MCF 10A (cell line): ENCODE measurements at places on chromosomes 12 and 14.

DNA sequence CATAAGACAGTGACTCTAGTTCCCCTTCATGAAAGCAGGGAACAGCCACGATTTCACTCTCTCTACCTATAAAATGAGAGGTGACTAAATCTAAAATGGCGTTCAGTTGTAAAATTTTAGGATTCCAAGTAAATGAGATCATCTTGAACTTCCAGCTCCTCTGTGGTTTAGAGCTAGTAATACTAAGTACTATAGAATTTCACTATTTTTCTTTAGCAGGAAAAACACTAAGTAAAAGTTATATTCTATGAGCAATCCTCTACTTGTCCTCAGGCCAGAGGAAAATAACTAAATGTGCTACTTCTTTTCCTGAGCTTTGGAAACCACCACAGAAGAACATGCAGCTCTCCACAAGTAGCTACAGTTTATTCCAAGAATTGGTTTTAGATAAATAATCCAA, 55.6 kb downstream of the NIN start:
- H3K27ac ChIP-seq = peak overlapping the region; percentile 94
- H3K4me1 ChIP-seq = peaks cover 37% of the 10 kb centered on the region
- H3K36me3 ChIP-seq = peaks cover 37% of the 10 kb centered on the region
- peak; percentile 66 for DNase-seq
- no peaks in the 10 kb centered on the region for H3K27me3 ChIP-seq

DNA sequence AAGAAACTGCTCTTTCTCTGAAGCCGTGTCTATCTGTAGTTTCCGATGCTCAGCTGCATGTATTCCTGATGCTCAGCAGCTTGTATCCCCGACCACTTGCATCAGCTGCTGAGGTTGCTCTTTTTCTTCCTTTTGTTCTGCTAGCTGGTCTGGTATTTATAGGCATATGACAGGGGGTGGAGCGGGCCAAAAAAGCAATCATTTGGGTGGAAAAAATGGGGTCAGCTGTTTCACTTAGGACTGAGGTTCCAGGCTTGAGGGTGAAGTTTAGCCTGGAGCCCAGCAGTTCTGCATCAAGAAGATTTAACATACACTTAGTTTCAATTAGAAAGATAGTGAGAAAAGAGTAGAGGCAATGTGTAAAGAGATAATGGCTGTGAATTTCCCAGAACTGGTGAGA, 23.6 kb upstream of the AMN1 start:
- no peak overlapping the region for H3K4me3 ChIP-seq
- no peak overlapping the region for H3K27ac ChIP-seq
- no peaks in the 10 kb centered on the region for H3K27me3 ChIP-seq
- H3K4me1 ChIP-seq = peaks cover 18% of the 10 kb centered on the region
- H3K36me3 ChIP-seq = no peaks in the 10 kb centered on the region

GRCh38 chr14:101225157-101226152, 321.9 kb upstream of the RTL1 start:
- no peaks in the 10 kb centered on the region for H3K36me3 ChIP-seq
- H3K4me3 ChIP-seq = no peak overlapping the region
- no peak overlapping the region for H3K27ac ChIP-seq
- peaks cover 24% of the 10 kb centered on the region for H3K27me3 ChIP-seq
- no peaks in the 10 kb centered on the region for H3K4me1 ChIP-seq
- DNase-seq = no peak

DNA sequence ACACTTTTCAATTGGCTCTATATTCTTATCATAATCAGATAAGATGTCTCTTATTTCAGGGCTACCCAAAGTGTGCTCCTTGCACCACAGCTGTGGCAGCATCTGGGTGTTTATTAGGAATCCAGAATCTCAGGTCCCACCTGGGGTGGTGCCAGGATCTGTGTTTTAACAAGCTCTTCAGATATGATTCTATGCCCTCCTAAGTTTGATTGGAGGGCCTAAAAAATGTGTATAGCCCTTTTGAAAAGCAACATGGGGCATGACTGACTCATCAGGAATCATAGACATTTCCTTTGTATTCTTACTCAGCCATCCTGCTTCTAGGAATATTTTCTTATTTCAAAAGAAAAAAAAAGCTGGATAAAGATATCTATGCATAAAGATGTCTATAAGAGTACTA, 103.1 kb downstream of the HELB start:
- H3K4me3 ChIP-seq = no peak overlapping the region
- no peaks in the 10 kb centered on the region for H3K27me3 ChIP-seq
- H3K27ac ChIP-seq = no peak overlapping the region
- DNase-seq = no peak
- H3K4me1 ChIP-seq = peaks cover 6% of the 10 kb centered on the region

DNA sequence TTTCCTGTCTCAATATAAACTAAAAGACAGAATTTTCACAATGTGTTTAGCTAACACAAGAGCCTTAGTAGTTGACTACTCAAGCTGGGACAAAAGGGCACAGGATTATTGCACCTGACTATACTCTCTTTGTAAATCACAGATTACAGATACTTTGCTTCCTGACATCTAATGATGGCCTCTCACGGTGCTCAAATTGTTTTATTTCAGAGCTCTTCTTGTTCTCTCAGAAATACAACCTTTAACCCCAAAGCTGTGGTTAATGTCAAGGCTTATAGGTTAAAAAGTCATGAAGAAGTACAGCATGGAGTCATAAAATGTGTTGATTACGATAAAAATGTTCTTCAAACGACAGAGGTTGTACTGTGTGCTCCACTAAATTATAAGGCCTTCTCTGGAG, 89.9 kb upstream of the CPNE8 start:
- H3K27me3 ChIP-seq = no peaks in the 10 kb centered on the region
- no peak overlapping the region for H3K4me3 ChIP-seq
- no peaks in the 10 kb centered on the region for H3K36me3 ChIP-seq
- H3K4me1 ChIP-seq = no peaks in the 10 kb centered on the region
- no peak for DNase-seq
- no peak overlapping the region for H3K27ac ChIP-seq

GRCh38 chr14:61174441-61174891, 106.7 kb downstream of the TMEM30B start:
- no peak for DNase-seq
- peak overlapping the region; percentile 4 for H3K4me3 ChIP-seq
- peaks cover 28% of the 10 kb centered on the region for H3K4me1 ChIP-seq
- H3K27me3 ChIP-seq = no peaks in the 10 kb centered on the region
- H3K27ac ChIP-seq = no peak overlapping the region

- DNase-seq = no peak
- no peaks in the 10 kb centered on the region for H3K4me1 ChIP-seq
- H3K4me3 ChIP-seq = no peak overlapping the region
Measured at GRCh38 chr12:57496822-57497221, 9.0 kb downstream of the MARS1 start.

DNA sequence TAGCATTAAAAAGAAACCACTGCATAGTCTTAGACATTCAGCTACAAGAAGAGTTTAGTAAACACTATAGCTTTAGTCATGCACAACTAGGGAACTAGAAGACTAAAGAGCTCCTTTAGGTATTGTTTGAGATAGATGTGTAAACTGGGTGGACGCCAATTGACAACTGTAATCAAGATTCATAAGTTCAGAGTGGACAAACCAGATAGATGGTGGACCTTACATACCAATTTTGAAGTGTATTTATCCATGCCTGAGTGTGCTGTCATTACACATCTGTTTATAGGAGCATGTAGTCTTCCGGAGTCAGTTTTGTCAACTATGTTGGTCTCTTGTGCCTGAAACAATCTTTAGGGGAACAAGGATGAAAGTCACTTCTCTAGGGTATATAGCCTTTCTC, 96.6 kb downstream of the LMO3 start:
- H3K27me3 ChIP-seq = no peaks in the 10 kb centered on the region
- DNase-seq = no peak
- no peak overlapping the region for H3K27ac ChIP-seq

- no peaks in the 10 kb centered on the region for H3K27me3 ChIP-seq
- H3K4me3 ChIP-seq = peak overlapping the region; percentile 13
- H3K36me3 ChIP-seq = no peaks in the 10 kb centered on the region
- DNase-seq = peak; percentile 70
- H3K27ac ChIP-seq = peak overlapping the region; percentile 70
Measured at GRCh38 chr14:81311778-81312177, 88.3 kb downstream of the STON2 start.

GRCh38 chr12:111455448-111456320, 50.0 kb downstream of the SH2B3 start:
- H3K27ac ChIP-seq = no peak overlapping the region
- peaks cover 6% of the 10 kb centered on the region for H3K4me1 ChIP-seq
- H3K27me3 ChIP-seq = no peaks in the 10 kb centered on the region
- no peak overlapping the region for H3K4me3 ChIP-seq

DNA sequence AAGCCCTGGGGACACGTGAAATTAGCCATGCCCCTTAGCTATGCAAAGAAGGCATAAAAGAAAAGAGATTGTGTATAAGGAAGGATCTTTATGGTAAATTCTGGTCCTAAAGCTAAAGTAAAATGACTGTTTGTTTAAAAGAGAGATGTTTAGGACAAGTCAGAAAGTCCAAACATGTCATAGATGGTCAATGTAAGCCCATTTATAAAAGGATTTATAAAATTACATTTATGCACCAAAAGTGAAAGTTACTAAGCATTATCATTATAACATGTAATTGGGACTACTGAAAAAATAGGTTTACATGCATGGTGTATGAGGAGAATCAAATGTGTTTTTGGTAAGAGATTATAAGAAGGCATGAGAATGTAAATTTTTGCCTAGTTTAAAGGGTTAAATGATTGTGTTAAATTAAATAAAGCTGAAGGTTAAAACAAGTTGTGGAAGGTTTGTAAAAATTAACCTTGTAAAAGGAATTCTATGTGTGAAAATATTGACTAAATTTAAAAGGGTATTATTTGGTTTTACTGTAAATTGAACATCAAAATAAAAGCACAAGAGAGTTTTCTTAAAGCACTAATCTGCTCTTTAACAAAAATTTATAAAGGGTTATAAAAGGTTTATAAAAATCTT, 50.4 kb upstream of the TSPAN8 start:
- H3K27me3 ChIP-seq = no peaks in the 10 kb centered on the region
- no peak overlapping the region for H3K4me3 ChIP-seq
- no peaks in the 10 kb centered on the region for H3K4me1 ChIP-seq

GRCh38 chr14:55107766-55108554, 21.1 kb upstream of the LGALS3 start:
- peak; percentile 95 for DNase-seq
- H3K27me3 ChIP-seq = no peaks in the 10 kb centered on the region
- peak overlapping the region; percentile 61 for H3K4me3 ChIP-seq
- no peaks in the 10 kb centered on the region for H3K36me3 ChIP-seq

- no peaks in the 10 kb centered on the region for H3K27me3 ChIP-seq
- no peaks in the 10 kb centered on the region for H3K36me3 ChIP-seq
- no peak for DNase-seq
Measured at GRCh38 chr14:77005559-77005958, 22.9 kb downstream of the IRF2BPL start.
